Activated naive CD8-positive, alpha-beta T cell treated with anti-CD3 and anti-CD28 coated beads, Interleukin-2, amount 50 U/mL, for 16 hours (primary cell): ENCODE measurements at places on chromosomes 7 and 10.

- DNase-seq, result no peak
These were observed 171.4 kb downstream of the ST7 start for GRCh38 chr7:117124591-117125220.

- DNase-seq, result no peak
These were observed 5.6 kb downstream of the NPC1L1 start for GRCh38 chr7:44535348-44536064.

DNA sequence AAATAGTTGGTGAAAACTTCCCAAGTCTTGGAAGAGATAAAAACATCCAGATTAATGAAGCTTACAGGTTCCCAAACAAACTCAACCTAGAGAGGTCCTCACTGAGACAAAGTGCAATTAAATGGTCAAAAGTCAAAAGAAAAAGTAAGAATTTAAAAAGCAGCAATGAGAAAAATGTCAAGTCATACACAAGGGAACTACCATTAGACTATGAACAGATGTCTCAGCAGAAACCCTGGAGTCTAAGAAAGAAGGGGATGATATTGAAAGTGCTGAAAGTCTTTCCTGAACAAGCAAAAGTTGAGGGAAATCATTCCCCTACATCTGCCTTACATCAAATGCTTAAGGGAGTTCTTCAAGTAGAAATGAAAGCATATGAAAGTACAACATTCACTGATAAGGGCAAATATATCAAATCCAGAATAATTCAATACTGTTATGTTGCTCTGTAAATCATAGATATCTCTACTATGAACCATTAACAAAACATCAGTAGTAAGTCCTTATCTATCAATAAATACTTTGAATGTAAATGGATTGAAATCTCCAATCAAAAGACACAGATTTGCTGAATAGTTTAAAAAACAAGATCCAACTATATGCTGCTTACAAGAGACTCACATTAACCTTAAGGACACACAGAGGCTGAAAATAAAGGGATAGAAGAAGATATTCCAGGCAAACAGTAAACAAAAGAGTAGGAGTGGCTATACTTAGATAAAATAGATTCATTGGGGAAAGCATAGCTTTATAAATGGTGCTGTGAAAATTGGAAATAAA is 449.5 kb downstream of the PHTF2 start:
- DNase-seq, result no peak

GRCh38 chr7:55556492-55556891 is 15.8 kb downstream of the VOPP1 start:
- no peak for DNase-seq

- DNase-seq, result no peak
These were observed 50.6 kb upstream of the FZD9 start for GRCh38 chr7:73382934-73383503.

GRCh38 chr7:111089822-111090426 is 1.0 kb upstream of the LRRN3 start:
- DNase-seq, result no peak

DNA sequence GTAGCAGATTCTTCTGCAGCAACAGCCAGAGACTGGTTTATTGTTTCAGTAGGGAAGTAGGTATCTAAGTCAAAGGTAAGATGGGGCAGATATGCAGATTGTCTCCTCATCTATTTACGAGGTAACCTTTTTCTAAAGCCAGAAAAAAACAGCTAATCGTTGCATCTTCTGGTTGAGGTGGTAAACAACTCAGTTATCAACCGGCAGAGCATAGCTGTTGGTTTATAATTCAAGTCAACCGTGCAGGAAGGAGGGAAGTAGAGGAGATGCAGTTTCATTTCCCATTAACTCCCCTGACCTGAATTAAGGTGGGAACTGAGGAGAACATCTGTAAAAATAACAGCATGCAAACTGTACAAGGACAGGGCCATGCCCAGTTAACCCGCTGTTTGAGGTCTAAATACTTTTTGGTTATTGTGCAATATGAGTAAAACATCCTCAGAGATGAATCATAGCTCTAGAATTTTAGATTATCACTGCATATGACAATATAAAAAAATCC is 156.5 kb upstream of the ITGB1 start:
- no peak for DNase-seq

- no peak for DNase-seq
These were observed 137.3 kb downstream of the TCF7L2 start for GRCh38 chr10:113087165-113088029.

GRCh38 chr7:28116041-28116440 is 64.6 kb downstream of the JAZF1 start:
- DNase-seq, result no peak

DNA sequence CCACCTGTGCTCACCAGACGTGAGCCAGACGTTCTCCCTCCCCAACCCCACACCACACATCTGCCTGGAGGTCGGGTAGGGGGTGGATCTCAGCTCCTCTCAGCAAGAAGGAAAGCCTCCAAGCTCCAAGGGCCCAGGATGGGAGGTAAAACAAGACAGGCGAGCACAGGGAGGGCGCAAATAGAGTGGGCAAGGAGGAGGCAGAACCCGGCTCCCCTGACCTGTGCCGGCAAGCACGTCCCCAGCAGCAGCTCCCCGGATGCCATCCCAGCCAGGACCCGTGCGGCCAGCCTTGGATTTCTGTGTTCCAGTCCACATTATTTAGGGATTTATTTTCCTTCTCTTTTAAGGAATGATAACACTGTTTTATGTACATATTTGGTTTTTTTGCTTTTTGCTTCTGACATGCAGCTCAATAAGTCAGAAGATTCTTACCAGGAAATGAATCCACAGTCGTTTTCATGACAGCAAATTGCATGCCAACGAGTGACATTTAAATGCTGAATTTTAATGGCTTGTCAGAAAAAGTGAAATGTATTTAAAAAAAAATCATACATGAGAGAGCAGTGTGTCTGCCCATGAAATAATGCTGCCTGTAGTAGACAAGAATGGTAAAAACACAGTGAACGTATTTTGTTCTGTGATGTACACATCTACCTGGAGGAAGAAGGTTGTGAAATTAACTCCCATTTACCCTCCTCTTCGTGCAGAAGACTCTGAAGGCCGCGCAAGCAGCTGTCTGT is 276.5 kb downstream of the PTPRN2 start:
- DNase-seq, result no peak

DNA sequence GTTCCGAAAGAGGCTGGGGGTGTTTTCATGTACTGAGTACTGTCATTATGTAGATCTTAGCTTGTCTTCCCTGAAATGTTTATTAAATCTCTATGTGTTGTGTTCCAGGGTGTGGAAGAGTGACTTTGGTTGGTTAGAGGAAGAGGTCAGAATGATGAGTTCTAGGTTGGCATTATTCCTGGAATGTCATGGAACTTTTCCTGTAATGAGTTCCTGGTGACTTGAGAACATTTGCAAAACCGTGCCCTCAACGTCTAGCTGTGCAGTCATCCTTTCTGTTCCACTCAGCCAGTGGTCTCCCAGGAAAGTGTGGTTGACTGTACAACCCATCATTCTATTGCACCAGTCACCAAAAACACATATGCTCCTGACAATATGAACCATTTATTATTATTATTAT is 129.6 kb downstream of the BICC1 start:
- DNase-seq, result no peak

- peak; percentile 77 for DNase-seq
These were observed 22.7 kb upstream of the KCNK18 start for GRCh38 chr10:117174439-117175214.

- no peak for DNase-seq
These were observed 230.3 kb upstream of the MEOX2 start for GRCh38 chr7:15916681-15917380.

GRCh38 chr7:30365621-30366020 is 81.2 kb downstream of the ZNRF2 start:
- DNase-seq, result no peak

- no peak for DNase-seq
These were observed 188.7 kb downstream of the ZNF716 start for GRCh38 chr7:57638666-57639065.

GRCh38 chr7:130367836-130368746 is 12.2 kb upstream of the CPA1 start:
- DNase-seq, result no peak

DNA sequence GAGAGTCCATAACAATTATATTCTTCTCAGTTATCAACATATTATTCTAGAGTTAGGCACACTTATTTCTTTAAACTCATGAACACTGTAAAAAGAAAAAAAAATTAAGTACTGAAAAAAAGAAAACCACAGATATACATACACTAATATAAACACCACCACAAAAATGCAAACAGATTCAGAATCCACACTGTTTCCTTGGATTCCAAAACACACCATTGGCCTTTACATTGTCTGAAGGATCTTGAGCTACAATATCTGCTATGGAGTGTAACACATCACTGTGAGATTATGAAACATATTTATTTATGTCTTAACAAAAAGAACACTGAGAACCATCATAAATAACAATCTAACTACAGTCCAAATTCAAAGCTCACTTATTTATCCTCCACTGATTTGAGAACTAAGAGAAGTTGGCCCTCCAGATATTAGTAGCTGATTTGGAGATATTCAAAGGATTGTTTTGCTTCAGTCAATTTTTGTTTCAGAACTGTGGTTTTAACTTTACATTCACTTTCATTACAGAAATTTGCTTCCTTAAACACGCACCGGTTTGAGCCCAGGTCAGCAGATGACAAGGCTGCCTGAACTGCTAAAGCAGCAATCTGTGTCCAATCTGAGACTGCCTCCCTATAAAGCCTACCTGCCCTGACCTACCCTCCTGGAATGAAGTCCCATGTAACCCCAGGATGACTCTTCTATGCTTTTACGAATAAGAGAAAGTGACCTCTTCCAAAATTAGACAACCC is 47.0 kb upstream of the CDK1 start:
- no peak for DNase-seq

DNA sequence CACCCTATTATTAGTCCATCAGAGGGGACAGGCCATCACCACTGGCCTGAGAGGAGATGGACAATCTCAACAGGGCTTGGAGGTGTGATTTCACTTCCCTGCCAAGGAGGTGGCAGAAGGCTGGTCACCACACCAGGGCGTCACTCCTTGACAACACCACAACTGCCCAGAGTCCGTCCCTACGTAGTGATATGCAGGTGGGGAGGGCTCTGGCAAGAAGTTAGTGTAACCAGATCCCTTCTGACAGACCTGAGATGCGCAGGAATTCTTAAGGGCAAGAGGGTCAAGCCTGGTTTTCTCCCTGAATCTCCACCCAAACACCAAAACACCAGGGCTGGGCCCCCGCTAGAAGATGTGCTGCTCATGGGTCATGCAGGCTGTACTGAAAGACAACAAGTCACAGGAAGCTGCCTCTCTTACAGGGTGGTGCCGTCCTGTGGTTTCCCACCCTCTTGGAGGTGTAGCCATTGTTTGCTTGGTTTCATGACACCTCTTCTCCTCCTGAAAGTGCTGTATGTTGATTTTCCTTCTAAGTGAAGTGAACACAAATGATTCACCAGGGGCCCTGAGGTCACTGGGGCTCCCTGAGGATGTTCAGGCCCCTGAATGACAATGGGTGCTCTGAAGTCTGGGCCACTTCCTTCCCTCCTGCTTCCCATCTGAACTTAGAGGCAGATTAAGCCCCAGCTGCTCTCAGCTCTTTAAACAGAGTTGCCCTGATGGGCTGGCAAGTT is 27.1 kb downstream of the ATXN7L1 start:
- DNase-seq, result peak; percentile 20

DNA sequence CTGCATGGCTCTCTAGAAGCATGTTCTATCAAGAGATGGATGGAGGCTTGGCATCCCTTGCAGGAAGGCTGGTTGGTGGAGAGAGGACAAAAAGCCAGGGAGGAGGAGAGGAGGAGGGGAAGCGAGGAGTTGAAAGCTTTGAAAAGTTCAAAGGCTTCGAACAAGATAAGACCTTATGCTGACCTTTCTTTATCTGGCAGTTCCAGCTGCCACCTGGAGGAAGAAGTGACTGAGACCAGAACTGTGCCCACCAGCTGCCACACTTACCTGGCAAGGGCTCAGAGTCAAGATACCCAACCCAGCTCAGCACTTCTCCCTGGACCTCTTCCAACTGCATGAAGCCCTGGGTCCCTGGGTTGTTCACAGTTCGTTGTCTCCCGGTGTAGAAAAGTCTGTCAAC is 14.8 kb downstream of the CCL24 start:
- DNase-seq, result no peak

- DNase-seq, result no peak
These were observed 6.5 kb downstream of the PTPRE start for GRCh38 chr10:127913368-127913759.

GRCh38 chr10:127162841-127163240 is 33.5 kb downstream of the INSYN2A start:
- no peak for DNase-seq

- no peak for DNase-seq
These were observed 95.9 kb upstream of the TNRC18 start for GRCh38 chr7:5519515-5519928.

- DNase-seq, result no peak
These were observed 4.0 kb upstream of the LFNG start for GRCh38 chr7:2515424-2516193.

- no peak for DNase-seq
These were observed 462.3 kb upstream of the POT1 start for GRCh38 chr7:125391921-125392320.

DNA sequence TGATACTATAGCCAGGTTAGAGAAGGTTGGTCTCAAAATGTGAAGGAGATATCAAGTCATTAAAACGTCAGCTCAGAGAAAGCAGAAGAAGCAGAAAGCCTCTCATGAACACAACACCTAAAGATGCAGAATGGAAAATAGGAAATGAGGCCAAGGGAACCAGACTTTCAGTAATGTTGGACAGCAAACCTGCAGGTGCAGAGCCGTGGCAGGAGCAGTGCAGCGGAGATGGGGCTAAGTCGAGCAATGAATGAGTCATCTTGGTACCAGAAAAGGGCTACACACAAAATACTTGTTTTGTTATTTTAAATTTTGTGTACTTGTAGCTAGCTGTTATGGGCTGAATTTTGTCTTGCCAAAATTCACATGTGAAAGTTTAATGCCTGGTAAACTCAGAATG is 479.6 kb upstream of the POM121L12 start:
- DNase-seq, result no peak

DNA sequence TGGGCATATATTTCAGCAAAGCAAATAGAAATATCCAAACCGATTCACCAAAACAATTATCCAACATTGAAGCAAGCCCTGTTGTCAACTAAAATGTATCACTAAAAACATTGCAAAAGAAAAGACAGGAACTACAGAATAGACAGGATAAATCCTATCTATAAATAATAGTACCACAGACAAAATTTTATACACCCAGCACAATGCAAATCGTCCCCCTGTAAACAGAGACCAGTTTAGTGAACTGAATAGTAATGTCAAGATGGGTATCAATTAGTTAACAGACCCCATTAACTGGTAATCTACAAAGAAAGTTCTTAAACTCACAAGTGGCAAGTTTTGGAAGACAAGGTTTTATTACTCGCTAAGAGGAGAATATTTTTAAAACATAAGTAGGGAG is 4.0 kb downstream of the ZC3HAV1 start:
- no peak for DNase-seq

DNA sequence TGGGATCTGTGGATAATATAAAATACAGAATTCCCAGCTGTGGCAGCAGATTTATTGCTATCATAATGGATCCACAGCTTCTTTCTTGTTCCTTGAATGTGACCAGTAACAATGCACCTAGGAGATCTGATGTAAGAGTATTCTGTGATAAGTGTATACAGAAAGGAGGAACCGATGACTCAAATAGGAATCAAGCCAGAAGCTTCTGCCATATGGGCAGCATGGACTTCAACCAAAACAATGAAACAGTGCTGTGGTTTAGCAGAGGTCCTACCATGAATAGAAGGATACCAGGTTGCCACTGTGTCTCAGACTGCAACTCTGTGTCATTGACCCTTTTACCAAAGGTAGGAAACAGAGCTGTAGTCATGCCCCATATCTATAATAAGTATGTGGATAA is 81.8 kb downstream of the PTPRZ1 start:
- no peak for DNase-seq

GRCh38 chr7:27182861-27183681 is 2.0 kb downstream of the HOXA11 start:
- DNase-seq, result no peak

GRCh38 chr10:111996103-111996502 is 187.5 kb downstream of the GPAM start:
- DNase-seq, result no peak
